ENCODE measurements at places on chromosomes 7 and 10. TPM values are rescaled to one million over a fixed set of nuclear protein-coding genes. Genes with fewer than 3 reads are reported as not detected.

OR9A4 gene
- not detected for total RNA-seq

CUTC gene
- 26.7 TPM for total RNA-seq

C7orf57 gene
- total RNA-seq, result not detected

TMEM196 gene
- total RNA-seq, result not detected

CACNB2 gene
- not detected for total RNA-seq

FAM25C gene
- not detected for total RNA-seq

SEMA3E gene
- 1.0 TPM for total RNA-seq

COL13A1 gene
- total RNA-seq, result 0.98 TPM

PPP1R17 gene
- total RNA-seq, result not detected

MOGAT3 gene
- total RNA-seq, result not detected

PIP gene
- total RNA-seq, result not detected

ADCY1 gene
- total RNA-seq, result 0.86 TPM

NKX1-2 gene
- total RNA-seq, result not detected

SRRM3 gene
- total RNA-seq, result 1.7 TPM

FAM171A1 gene
- total RNA-seq, result 41.9 TPM

STEAP4 gene
- not detected for total RNA-seq

CAV1 gene
- total RNA-seq, result 781 TPM

SH2D4B gene
- total RNA-seq, result under 0.01 TPM

ENTPD1 gene
- total RNA-seq, result 4.4 TPM

NKX2-3 gene
- total RNA-seq, result not detected

Data from dermis lymphatic vessel endothelial cell (primary cell).